SHP77 treated with DMSO at 0.1 percent for 48 hours (cell line): ENCODE measurements at places on chromosomes 5 and 9.

DNA sequence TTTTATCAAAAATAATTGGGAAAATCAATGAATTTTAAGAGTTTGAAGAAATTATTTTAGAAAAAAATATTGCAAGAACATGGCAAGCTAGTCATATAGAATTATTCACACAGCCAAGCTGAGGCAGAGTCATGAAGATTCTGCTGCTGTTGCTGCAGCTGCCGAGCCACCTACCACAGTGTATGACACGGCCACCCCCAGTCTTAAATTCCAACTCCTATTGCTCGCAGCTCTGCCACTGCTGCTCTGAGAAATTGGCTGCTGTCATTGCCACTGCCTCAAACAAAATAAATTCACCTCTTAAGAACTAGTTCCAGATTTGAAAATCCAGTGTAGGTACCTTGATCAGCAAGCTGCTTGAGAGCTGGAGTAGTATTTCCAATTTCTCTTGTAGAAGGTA, 1318.8 kb upstream of the ACO1 start:
- DNase-seq = no peak

DNA sequence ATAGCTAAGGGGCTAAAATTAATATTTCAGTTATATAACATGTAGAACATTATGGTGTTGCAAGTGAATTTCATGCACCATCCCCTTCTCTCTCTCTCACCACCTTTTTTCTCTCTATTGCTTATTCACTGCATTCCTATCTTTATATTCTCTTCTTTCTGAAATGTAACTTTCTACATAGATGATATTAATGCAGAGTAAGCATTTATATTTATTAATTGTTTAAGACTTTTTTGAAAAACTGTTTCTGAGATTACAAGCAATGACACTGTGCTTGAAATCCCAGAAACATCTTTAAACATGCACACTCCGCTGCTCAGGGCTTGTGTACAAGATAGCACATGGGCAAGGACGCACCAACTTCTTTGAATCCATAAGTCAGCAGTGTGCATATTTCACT, 567.7 kb upstream of the SGCD start:
- no peak for DNase-seq

GRCh38 chr5:158938200-158938599, 161.5 kb downstream of the EBF1 start:
- DNase-seq = no peak

DNA sequence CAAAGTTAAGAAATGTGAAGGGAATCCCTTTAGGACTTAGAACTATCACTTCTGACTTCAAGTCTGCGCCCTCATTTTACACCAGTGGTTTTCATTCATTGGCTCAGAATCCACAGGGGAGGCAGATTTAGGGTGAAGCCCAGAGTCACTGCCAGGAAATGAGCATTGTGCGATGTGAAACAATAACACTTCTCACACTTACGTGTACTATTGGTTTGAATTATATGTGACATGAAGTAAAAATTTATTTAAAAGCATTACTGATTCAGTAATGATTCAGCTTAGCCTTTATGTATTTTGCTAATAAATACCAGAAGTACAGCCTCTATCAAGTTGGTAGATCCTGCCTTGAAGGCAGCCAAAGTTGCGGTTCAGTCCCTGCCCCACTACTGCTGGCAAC, 98.6 kb downstream of the PAM start:
- DNase-seq = no peak

DNA sequence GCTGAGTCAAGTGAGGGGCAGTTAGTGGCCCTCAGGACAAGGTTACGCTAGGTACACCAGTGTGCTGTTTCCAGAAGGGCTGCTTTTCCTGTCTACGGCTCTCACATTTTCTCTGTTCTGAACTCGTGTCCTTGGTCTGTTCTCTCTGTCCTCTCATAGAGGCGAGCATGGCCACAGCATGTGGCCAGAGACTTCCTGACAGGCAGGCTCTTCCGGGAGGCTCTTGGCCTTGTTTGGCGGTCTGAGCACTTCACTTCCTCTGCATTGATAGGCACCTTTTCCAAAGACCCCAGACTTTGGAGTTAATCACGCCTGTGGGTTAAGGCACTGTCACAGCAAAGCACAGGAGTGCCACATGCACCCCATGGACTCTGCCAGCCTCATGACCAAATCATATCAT, 1.2 kb downstream of the CKMT2 start:
- DNase-seq = no peak

- no peak for DNase-seq
Observed at GRCh38 chr5:177024559-177024958, 2.1 kb downstream of the ZNF346 start.

DNA sequence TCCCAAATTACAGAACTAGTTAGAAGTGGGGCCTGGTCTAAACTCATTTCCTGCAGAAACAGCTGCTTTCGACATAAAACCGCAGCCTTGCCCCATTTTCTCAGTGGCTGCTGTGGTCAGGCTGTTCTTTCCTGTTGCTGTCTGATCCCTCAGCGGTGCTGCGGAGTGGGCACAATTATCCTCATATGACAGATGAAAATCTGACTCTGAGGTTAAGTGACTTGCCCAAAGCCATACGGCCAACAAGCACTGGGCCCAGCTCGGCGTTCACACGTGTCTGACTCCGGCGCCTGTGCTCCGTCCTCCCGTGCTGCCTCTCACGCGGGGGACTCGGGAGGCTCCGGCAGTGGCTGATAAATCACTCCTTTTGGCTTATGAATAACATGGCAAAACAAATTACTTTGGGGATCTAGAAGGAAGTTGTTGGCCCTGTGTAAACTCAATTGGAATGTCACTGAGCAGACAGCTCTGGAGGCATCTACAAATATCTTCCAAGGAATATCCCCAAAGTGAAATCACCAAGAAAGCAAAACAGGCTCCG, 142.6 kb upstream of the LMX1B start:
- DNase-seq = no peak

DNA sequence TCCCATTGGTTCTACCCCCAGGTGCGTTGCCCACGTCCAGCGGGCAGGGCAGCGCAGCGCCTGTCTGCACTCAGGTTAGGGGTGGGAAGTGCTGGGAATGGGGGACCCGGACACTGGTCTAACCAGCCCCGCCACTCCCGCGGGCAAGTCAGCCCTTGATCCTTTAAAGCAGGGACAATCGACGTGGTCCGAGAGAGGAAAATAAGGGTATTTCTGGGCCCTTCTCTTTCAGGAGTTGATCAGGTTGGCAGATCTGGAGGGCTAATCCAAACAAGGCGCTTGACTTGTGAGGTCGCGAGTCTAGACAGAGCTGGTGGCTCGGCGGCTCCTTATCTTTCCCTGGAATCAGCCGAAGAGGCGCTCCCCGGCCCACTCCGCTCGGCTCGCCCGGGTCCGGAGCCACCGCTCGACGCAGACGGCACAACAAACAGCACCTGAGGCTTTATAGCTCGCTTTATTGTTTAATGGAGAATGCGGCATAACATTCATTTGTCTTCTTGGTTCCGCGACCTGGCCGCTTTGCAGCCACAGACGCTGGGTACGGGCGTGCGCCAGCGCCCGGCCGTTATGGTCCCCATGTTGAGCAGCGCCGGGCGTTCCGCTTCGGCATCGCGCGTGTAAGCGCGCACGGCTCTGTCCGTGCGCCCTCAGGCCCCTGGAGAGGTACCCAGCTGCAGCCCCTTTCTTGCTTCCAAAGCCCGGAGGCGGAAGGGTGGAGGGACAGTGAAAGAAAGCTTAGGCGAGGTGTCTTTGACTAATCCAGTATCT, 15.8 kb downstream of the ISL1 start:
- DNase-seq = no peak

- no peak for DNase-seq
Observed at GRCh38 chr5:60961685-60962084, 16.7 kb downstream of the NDUFAF2 start.

- no peak for DNase-seq
Observed at GRCh38 chr5:29054694-29055093, 2016.3 kb upstream of the CDH9 start.

DNA sequence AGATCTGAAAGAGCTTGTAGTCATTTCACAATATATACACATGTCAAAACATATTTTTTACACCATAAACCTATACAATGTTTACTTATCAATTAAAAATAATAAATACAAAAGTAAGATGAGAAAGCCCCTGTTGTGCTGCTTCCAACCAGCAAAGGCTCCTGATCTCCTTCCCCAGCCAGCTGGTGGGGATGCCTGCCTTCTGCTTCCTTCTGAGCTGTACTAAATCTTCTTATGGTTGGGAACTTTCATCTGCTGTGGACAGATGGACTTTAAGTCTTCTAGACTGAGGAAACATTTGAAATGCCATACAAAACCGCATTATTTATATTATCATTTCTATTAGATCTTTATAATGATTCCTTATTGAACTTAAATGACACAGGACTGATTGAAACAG, 745.3 kb upstream of the CHD1 start:
- DNase-seq = no peak

- no peak for DNase-seq
Observed at GRCh38 chr5:180119903-180120236, 48.3 kb upstream of the RNF130 start.

DNA sequence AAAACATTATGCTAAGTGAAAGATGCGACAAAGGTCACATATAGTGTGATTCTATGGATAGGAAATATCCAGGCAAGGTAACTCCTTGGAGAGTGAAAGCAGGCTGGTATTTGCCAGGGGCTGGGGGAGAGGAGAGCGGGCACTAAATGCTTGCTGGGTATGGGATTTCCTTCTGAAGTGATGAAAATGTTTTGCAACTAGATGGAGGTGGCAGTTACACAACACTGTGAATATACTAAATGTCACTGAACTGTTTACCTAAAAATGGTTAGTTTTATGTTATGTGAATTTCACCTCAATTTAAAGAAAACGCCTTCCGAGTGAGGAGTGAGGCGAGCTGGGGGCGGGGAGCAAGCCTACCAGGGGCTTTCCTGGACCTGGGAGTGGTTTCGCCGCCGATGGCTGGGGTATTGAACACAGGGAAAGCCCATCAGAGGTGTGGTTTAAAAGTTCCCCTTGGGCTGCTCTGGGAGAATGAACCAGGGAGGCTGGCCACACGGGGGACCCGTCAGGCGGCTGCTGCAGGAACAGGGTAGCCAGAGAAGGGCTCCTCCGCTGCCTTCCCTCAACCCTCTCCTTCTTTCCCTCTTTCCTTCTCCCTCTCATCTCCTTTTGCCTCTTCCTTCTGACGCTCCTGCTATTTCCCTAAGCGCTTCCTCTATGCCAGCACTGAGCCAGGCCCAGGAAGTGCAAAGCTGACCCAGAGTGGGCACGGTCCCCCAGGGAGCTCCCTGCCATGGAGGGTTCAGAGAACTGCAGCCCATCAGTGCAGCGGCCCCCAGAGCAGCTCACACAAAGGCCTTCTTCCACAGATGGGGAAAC, 4.9 kb downstream of the AKNA start:
- no peak for DNase-seq

DNA sequence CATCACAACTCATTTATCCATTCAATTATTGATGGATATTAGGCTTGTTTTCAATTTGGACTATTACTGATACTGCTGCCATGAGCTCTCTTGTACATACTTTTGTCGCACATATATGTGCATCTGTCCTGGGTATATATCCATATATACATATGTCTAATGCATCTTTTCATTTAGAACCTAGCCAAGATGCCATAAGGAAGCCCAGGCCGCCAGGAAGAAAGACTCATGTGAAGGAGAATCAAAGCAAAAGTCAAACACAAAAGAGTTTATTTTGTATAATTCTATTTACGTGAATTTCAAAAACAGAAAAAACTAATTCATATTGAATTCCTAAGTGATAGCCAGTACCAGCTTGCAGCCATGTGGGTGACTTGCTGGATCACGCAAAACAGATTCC, 79.0 kb downstream of the ADAMTS12 start:
- DNase-seq = no peak

DNA sequence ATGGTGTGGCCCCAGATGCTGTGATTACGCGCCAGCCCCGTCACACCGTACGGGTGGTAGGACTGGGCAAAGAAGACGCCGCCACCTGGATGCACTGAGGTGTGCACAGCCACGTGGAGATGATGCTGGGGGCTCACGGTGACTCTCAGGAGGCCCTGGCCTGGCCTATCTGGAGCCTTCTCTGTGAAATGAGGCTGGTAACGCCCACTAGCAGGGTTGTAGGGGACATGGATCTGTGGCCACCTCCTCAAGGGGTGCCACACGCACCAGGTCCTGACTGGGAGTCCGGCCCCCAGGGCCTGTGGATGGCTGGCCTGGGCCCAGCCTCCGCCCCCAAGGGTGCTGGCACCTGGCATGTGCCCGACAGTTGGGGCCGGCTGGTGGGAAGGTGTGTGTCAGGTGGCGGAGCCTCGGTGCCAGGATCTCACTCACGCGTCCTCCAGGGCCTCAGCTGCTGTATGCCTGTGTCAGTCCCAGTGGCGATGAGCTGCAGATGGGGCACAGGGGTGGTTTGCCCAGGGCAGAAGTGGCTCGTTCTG, 32.4 kb downstream of the NEK6 start:
- DNase-seq = no peak

- no peak for DNase-seq
Observed at GRCh38 chr5:141483902-141484301, 928 bp upstream of the PCDHGC4 start.

DNA sequence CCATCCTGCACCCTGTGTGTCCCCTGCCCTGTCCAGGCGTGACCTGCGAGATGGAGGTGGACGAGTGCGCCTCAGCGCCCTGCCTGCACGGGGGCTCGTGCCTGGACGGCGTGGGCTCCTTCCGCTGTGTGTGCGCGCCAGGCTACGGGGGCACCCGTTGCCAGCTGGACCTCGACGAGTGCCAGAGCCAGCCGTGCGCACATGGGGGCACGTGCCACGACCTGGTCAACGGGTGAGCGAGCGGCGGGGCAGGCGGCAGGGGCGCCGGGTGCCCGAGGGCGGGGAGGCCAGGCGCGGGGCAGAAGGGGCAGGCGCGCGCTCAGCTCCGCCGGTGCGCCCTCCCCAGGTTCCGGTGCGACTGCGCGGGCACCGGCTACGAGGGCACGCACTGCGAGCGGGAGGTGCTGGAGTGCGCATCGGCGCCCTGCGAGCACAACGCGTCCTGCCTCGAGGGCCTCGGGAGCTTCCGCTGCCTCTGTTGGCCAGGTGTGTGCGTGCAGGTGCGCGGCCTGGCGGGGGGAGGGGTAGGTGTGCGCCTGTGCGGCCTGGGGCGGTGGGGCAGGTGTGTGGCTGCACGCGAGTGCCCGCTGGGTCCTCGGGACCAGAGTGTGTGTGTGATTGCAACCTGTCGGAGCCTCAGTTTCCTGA, 10.0 kb downstream of the CRB2 start:
- DNase-seq = no peak

- no peak for DNase-seq
Observed at GRCh38 chr5:3695818-3696217, 100.2 kb downstream of the IRX1 start.

GRCh38 chr5:95390812-95391492, at the start of gene FAM81B:
Gene FAM81B (plus strand): TSS chr5:95391366. CDS start chr5:95391390, 24 bp downstream.
- no peak for DNase-seq

GRCh38 chr5:55737793-55738192, at the start of gene DDX4:
Gene DDX4 (plus strand): TSS chr5:55738061. CDS start chr5:55738964, 903 bp downstream.
- DNase-seq = no peak
